ENCODE measurements at places on chromosomes 4 and X.

DNA sequence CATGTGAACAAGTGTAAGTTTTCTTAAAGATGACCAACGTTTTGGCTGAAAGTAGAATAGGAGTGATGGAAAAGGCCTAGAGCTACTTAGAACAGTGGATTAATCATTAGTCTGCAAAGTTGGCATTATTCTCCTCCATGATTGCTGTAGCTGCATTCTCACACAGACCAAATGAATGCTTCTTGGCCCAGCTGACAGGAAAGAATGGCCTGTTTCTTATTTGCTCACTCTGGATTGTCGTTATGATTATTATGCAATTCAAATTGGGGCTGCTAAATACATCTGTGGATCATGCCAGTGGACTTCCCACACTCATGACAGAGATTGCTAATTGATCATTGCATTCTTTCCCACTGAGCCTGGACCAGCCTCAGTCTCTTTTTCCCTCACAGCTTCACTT lies 285.0 kb downstream of the STIM2 start:
- DNase-seq: no peak

DNA sequence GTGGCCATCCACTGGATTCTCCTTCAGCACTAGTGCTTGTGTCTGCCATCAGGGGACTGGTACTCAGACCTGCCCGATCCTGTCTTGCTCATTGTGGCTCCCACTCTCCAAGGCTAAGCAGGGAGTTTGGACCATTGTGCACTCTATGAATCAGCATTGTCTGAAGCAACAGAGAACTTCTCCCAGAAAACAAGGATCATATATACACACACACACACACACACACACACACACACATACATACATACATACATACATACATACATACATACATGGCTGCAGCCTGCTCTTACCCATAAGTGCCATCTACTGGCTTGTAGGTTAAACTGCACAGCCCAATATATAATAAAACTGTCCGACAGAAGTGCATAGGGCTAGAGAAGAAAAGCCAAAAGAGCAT lies 345.3 kb upstream of the LCORL start:
- DNase-seq: peak; percentile 7

DNA sequence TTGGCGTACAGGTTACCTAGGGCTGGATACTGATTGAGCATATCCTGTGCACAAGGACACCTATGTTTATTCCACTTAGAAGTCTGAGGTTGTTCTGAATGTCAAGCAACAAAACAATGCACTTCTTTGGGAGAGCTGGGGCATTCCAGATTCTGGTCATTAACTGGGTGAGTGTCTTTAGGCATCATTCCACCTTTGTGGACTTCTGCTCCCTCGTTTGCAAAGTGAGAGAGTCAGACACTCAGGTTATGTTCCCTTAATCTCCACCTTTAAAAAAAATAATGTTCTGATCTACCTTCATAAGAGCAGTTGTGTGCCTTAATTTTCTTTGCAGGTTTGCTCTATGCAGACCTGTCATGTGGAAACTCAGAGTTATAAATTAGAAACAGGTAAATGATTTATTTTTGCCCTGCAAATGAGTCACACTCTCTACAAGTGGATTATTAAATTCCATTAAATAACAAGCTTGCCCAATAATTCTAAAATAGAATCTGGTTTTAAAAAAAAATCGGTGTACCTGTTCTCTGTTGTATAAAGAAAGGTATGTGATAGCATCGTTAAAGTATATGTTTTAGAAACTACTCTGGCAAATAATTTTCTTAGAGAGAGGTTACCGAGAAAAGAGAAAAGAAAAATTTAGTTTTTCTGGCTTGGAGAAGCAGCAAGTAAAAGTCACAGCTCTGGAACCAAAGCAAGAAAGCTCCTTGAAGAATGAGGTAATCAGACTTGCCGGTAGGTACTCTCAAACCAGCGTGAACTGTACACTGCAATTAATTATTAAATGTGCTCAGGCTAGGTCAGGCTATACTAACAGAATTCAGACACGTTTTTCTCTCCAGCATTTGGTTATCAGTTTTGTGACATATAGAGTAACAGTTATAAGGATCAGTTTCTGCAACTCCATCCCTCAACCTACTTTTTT lies 93.2 kb downstream of the SORBS2 start:
- no peak for DNase-seq

GRCh38 chr4:38188136-38188535 lies 227.9 kb downstream of the PTTG2 start:
- DNase-seq: no peak

DNA sequence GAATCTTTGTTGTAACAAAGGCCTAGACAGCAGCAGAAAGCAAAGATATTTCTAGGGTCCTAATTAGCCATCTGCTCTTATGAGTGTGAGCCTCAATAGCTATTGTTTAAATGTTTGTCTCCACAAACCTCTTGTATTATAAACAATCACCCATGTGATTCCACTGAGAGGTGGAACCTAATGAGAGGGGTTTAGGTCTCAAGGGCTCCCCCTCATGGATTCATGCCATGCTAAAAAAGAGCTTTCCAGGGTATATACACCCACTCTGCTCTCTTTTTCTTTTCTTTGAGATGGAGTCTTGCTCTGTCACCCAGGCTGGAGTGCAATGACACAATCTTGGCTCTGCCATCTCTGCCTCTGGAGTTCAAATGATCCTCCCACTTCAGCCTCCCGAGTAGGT lies 42.1 kb downstream of the TRIM61 start:
- no peak for DNase-seq
